ENCODE measurements at places on chromosomes 11 and 22. TPM values are rescaled to one million over a fixed set of nuclear protein-coding genes. Genes with fewer than 3 reads are reported as not detected.

- no peak overlapping the region for H3K4me3 ChIP-seq
- H3K27me3 ChIP-seq: no peaks in the 10 kb centered on the region
- H3K36me3 ChIP-seq: no peaks in the 10 kb centered on the region
- H3K4me1 ChIP-seq: no peaks in the 10 kb centered on the region
- H3K27ac ChIP-seq: no peak overlapping the region
Observed at GRCh38 chr11:44446366-44446762, 119.1 kb upstream of the CD82 start.

- no peak overlapping the region for H3K4me3 ChIP-seq
- H3K27ac ChIP-seq: no peak overlapping the region
- H3K27me3 ChIP-seq: no peaks in the 10 kb centered on the region
Observed at GRCh38 chr22:46748908-46749675, 11.0 kb upstream of the CERK start.

DNA sequence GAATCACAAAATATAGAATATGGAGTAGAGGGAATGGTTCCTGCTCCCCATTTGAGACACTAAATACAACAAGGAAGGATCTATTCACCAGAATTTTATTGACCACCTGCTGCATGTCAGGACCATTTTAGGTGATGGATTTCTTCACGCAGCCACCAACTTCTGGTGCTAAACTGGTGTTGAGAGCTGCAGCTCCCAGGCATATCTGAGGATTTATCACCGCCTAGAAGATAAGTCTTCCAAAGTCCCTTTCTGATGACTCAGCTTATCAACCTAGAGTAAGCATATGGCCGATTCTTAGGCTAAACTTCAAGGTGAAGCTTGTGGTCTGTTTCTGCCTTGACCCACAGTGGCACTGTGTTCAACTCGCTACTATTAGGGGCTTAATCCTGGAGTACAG, 6.7 kb downstream of the DDI1 start:
- DNase-seq: no peak
- no peak overlapping the region for H3K4me3 ChIP-seq
- H3K36me3 ChIP-seq: peaks cover 43% of the 10 kb centered on the region
- no peaks in the 10 kb centered on the region for H3K27me3 ChIP-seq

DNA sequence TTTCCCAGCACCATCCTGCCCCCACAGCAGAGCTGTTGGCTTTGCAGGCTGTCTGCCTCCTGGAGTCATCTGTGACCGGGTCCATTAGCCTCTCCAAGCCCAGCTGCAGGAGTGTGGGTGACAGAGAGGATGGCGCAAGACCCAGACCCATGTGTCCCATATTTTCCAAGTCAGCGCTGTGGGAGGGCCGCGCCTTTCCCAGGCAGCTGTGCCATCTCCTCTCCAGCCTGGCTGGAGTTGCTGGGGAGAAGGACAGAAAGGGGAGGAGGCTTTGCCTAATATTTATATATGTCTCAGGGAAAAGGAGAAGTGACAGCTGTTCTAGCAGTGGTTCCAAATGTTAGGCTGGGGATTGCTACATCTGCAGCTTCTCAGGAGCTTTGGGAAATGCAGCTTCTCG, 15.7 kb downstream of the DTX4 start:
- H3K36me3 ChIP-seq: no peaks in the 10 kb centered on the region
- DNase-seq: no peak
- H3K27me3 ChIP-seq: no peaks in the 10 kb centered on the region
- H3K27ac ChIP-seq: no peak overlapping the region
- peaks cover 6% of the 10 kb centered on the region for H3K4me1 ChIP-seq

GRCh38 chr11:4763096-4763495, 6.6 kb downstream of the OR51F1 start:
- no peak overlapping the region for H3K4me3 ChIP-seq
- H3K27me3 ChIP-seq: no peaks in the 10 kb centered on the region
- no peaks in the 10 kb centered on the region for H3K36me3 ChIP-seq
- H3K4me1 ChIP-seq: no peaks in the 10 kb centered on the region
- DNase-seq: no peak
- H3K27ac ChIP-seq: no peak overlapping the region

DNA sequence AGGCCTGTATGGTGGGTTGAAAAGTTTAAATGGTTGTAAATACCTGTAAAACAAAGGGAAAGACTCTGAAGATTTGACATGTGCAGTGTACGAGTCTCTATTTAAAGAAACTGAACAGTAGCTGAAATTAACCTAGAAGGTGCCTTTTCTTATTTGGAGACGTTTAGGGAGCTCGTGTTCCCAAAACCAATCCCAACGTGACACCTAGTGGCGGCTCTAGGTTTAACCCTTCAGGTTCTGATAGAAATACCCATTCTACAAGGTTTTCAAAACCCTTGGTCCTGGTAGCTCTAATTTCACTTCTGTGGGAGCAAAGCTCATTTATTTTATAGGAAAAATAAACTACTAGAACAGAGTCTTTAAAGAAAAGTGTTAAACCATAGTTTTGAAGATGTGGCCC, 258.3 kb downstream of the LRRC4C start:
- no peaks in the 10 kb centered on the region for H3K27me3 ChIP-seq
- DNase-seq: peak; percentile 56
- no peaks in the 10 kb centered on the region for H3K4me1 ChIP-seq
- no peak overlapping the region for H3K4me3 ChIP-seq

DNA sequence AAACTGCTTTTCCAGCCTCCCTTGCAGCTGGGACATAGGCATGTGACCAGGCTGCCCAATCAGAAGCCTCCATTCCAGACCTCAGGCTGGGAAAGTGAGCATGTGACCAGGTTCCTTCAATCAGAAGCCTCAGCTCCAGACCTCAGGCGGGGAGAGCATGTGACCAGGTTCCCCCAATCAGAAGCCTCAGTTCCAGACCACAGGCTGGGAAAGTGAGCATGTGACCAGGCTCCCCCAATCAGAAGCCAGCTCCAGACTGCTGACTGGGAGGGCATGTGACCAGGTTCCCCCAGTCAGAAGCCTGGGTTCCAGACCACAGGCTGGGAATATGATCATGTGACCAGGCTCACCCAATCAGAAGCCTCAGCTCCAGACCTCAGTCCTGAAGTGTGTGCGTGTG, 11.7 kb upstream of the IL2RB start:
- H3K4me3 ChIP-seq: no peak overlapping the region
- DNase-seq: peak; percentile 80
- no peaks in the 10 kb centered on the region for H3K27me3 ChIP-seq
- H3K36me3 ChIP-seq: no peaks in the 10 kb centered on the region
- H3K27ac ChIP-seq: no peak overlapping the region

DNA sequence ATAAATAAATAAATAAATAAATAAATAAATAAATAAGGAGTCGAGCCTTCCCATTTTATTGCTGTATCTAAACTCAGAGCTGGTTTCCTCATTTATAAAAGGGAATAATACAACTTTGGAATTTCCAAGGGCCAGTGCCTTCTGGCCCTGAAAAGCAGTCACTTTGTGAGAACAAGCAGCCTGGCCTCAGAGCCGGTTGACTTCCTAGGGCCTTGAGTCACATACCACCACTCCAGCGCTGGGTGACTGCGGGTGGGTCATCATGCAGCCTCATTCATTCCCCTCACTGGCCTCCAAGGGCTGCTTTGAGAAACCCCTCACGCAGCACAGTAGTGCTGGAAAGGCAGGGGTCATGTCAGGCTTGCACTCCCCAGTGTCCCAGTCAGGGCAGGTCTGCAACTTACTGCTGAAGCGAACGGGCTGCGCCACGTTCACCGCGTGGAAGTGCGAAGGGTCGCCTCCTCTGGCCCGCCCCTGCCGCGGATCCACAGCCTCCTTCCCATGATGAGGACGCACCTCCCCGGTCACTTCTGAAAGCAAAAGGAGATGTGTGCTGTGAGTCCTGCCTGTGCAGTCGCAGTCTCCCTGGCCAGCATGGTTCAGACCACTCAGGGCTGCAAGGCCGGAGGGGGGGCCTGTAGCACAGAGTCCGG, 54.4 kb downstream of the DGCR2 start:
- no peaks in the 10 kb centered on the region for H3K27me3 ChIP-seq
- no peak overlapping the region for H3K4me3 ChIP-seq
- H3K27ac ChIP-seq: peak overlapping the region; percentile 81
- peaks cover 4% of the 10 kb centered on the region for H3K36me3 ChIP-seq

GRCh38 chr22:47401592-47401898, 639.1 kb downstream of the TBC1D22A start:
- H3K27ac ChIP-seq: no peak overlapping the region
- H3K27me3 ChIP-seq: no peaks in the 10 kb centered on the region
- no peak overlapping the region for H3K4me3 ChIP-seq
- H3K4me1 ChIP-seq: no peaks in the 10 kb centered on the region
- DNase-seq: no peak
- H3K36me3 ChIP-seq: no peaks in the 10 kb centered on the region

DNA sequence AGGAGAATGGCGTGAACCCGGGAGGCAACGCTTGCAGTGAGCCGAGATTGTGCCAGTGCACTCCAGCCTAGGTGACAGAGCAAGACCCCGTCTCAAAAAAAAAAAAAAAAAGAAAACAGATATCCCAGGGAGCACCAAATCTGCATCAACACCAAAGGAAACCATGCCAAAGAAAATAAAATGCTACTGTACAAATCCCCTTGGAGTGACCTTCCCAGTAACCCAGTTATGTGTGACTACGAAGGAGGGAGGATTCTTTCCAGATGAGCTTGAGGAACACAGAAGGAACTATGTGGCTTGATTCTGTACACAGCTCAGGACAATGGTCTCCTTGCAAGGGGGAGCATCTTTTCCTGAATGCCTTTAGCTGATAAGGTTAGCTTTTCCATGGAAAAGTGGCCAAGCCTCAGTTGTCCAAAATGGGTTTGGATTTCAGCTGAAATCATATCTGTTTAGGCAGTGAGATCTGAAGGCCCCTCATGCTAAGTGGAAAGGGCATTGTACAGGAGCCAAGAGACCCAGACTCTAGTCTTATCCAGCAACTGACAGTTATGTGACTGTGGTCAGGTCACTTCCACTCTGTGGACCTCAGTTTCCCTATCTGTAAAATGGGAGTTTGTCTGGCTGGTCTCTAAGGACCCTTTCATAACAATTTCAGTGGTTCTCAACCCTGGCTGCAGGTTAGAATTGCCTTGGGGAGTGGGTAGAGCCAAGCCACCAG, 87.6 kb upstream of the TIMP3 start:
- no peak for DNase-seq
- H3K4me1 ChIP-seq: no peaks in the 10 kb centered on the region
- no peak overlapping the region for H3K4me3 ChIP-seq
- H3K27me3 ChIP-seq: no peaks in the 10 kb centered on the region
- H3K27ac ChIP-seq: no peak overlapping the region
- no peaks in the 10 kb centered on the region for H3K36me3 ChIP-seq

GRCh38 chr22:39954584-39955055, 5.6 kb upstream of the TMA7B start:
- no peak overlapping the region for H3K4me3 ChIP-seq
- no peaks in the 10 kb centered on the region for H3K27me3 ChIP-seq
- no peaks in the 10 kb centered on the region for H3K36me3 ChIP-seq
- H3K27ac ChIP-seq: no peak overlapping the region
- DNase-seq: no peak

Gene PANX3
- not detected for total RNA-seq

Gene FGF19
- total RNA-seq: not detected

Gene CRYAB
- not detected for total RNA-seq

Gene CALCA
- total RNA-seq: not detected

Gene FOLR3
- not detected for total RNA-seq

Gene ADM2
- 1.4 TPM for total RNA-seq

Gene FAM181B
- total RNA-seq: not detected

Measured in Karpas-422 (cell line).